BE2C (cell line): ENCODE measurements at places on chromosomes 6 and 20.

- DNase-seq: no peak
Measured at GRCh38 chr20:21182832-21183563, 57.1 kb downstream of the KIZ start.

DNA sequence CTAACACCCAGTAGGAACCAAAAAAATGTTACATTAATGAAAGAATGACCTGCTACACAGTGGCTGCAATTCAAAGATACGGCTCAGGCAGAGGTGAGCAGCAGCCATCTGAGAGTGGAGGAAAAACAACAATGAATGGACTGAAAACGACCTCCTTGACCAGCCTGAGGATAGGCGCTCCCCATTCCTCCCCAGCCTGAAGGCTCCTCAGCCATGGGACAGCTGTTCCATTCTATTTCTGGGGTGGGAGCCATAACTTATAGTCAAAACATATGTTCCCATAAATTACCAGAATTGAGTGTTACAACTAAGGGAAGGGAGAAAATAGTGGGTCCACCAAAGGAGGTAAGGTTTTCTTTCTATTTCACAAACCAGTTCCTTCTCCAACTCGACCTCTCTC is 27.2 kb downstream of the FYN start:
- DNase-seq: no peak

GRCh38 chr6:39926668-39927067 is 7.6 kb downstream of the MOCS1 start:
- DNase-seq: no peak

GRCh38 chr6:2485116-2485515 is 239.7 kb upstream of the GMDS start:
- no peak for DNase-seq

GRCh38 chr6:137352859-137353258 is 133.7 kb upstream of the IFNGR1 start:
- DNase-seq: no peak

DNA sequence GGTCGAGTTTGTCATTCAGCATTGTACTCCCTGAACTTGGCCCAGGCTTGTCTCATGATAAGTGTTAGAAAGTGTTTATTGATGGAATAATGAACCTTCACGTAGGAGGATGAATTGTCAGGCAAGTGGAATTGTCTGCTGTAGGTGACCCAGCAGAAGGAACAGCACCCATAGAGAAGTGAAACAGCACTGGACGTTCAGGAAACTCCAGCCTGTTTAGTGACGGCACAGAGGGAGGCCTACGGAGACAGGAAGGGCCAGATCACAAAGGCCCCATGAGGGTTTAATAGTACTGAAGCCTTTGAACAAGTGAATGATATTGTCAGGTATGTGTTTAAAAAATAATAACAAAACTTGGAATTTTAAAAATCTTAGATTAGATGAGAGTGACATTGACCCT is 2.9 kb downstream of the STX11 start:
- no peak for DNase-seq

- peak; percentile 41 for DNase-seq
Measured at GRCh38 chr20:4041748-4042411, 26.5 kb upstream of the RNF24 start.

GRCh38 chr6:115617031-115617430 is 443.7 kb downstream of the FRK start:
- no peak for DNase-seq

DNA sequence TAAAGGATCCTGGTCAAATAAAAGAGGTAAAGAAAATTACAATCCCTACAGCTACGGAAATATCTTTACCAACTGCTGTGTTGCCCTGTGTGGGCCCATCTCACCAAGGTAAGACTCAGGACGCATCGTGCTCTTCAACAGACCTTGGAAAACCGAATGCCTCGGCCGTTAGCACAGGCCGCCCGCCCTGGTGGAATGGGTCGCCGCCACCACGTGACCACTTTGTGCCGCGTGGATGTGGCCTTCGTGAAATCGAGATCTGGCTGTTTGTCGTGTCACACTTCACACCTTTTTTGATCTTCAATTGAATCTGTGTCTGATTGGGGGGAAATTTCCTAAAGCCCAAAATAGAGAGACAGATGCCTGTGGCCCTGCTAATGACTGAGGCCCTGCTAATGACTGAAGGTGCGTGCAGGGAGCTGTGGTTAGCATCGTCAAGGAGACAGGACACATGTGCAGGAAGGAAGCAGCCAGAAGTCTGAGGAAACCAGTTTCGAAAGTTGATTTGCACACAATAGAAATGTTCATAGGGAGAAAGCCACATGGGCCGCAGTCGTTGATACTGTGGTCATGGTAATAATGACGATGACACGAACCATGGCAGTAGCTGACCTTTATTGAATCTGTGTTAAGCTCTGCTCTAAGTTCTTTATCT is 175.7 kb upstream of the SNX9 start:
- no peak for DNase-seq

GRCh38 chr6:26420688-26421171 is 18.7 kb downstream of the BTN3A1 start:
- peak; percentile 51 for DNase-seq

GRCh38 chr6:168355716-168356522 is 36.3 kb upstream of the DACT2 start:
- peak; percentile 74 for DNase-seq

- no peak for DNase-seq
Measured at GRCh38 chr6:25995507-25995906, 32.9 kb downstream of the TRIM38 start.

DNA sequence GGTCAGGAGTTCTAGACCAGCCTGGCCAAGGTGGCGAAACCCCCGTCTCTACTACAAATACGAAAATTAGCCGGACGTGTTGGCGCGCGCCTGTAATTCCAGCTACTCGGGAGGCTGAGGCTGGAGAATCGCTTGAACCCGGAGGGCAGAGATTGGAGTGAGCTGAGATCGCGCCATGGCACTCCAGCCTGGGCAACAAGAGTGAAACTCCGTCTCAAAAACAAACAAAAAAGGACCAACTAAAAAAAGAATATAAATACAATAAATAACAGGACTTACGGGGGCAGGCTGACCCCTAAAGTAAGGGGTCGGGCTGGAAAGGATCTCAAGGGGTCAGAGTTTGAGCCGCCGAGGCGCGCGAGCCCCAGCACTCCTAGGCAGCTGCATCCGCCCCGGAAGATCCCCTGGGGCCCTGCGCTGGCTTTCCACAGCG is 509 bp upstream of the TPD52L2 start:
- DNase-seq: no peak

DNA sequence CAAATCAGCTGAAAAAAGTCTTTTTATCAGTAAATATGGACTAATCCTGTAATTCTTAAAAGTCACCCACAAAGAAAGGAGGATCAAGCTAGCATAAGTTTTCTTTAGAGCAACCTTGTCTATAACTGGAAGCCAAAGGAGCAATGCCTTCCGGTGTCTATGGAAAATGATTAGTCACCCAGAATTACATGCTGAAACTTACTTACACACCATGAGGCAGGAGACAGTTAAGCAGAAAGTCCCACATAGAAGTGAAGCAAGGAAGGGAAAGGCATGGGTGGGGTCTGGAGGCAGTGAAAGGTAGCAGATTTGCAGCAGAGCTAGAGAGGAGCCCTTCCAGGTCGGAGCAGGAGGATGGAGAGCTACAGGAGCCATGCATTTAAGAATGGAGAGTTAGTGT is 153.7 kb upstream of the RIPOR2 start:
- no peak for DNase-seq

- DNase-seq: no peak
Measured at GRCh38 chr6:31752739-31753319, 9.6 kb upstream of the SAPCD1 start.

GRCh38 chr6:129476810-129477209 is 233.2 kb downstream of the ARHGAP18 start:
- DNase-seq: no peak

GRCh38 chr6:143578054-143578453 is 66.5 kb upstream of the FUCA2 start:
- no peak for DNase-seq

GRCh38 chr20:10508468-10509251 is 73.6 kb downstream of the SLX4IP start:
- DNase-seq: peak; percentile 34

- DNase-seq: no peak
Measured at GRCh38 chr6:54125493-54125892, 14.2 kb downstream of the MLIP start.

DNA sequence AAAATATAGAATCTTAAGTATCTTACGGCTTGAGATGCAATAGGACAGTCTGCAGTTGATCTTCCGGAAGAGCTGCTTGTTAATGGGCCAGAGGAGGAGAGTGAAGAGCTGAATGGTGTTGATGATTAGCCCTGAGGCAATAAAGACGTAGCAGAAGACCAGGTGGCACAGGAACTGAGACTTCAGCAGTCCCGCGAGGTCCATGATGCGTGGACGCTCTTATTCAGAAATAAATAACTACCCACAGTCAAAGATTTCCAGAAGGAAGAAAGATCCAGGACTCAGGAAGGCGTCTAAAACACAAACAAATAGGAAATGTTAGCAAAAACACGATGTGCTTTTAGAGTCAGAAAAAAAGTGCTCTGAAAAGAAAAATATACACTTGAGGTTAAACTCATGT is 41.9 kb downstream of the AGPAT4 start:
- DNase-seq: no peak

GRCh38 chr6:87391334-87391733 is 16.4 kb upstream of the CFAP206 start:
- peak; percentile 51 for DNase-seq

DNA sequence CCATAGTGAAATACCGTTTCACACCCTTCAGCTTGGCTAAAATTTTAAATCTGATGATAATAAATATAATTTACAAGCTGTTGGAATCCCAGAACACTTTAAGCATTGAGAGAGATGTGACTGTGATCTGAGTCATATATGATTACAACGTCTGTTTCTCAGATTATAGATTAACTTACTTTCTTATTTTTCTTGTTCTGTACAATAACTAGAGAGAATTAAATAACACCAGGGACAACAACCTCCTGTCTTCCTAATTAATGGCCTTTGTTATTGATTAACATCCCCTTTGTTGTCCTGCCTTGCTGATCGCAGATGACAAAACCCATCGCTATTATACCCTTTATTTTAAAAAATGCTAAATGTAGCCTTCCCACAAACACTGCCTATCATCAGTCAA is 87.8 kb upstream of the EZR start:
- no peak for DNase-seq

GRCh38 chr6:156686301-156686994 is 90.7 kb upstream of the ARID1B start:
- DNase-seq: peak; percentile 67

GRCh38 chr6:4647414-4648365 is 128.5 kb upstream of the CDYL start:
- peak; percentile 72 for DNase-seq
